Activated CD8-positive, alpha-beta memory T cell treated with anti-CD3 and anti-CD28 coated beads for 1 hour (primary cell): ENCODE measurements at places on chromosomes 3 and 15.

DNA sequence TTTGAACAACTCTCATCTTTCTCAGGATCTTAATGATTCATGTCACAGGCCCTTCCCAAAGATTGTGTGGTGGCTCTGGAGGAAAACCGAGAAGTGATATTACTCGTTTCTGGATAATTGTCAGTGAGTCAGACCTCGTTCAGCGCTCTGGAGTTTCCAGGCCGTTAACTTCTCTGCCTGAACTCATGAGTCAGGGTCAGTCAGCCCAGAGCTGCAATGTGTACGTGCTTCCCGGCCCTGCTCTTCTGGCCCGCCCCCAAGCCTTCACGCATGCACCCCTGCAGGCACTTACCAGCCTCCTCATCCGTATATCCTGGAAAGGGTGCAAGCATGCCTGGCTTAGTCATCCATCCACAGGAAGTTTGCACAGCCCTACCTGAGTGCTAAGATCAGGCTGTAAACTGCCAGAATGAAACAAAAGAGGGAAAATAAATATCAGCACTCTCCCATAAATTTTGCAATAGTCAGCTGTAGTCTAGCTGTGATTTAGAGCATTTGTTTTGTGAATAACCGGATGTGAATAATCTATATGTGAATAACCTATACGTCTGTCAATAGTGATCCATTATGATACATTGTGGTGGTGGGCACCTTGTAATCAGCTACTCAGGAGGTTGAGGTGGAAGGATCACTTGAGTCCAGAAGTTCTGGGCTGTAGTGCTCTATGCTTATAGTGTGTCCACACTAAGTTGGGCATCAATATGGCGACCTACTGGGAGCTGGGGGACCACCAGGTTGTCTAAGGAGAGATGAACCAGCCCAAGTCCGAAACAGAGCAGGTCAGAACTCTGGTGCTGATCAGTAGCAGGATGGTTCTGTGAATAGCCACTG is 35.3 kb upstream of the SEMA4B start:
- DNase-seq, result no peak

- DNase-seq, result no peak
Observed at GRCh38 chr15:78210349-78210717, 24.0 kb downstream of the ACSBG1 start.

- DNase-seq, result no peak
Observed at GRCh38 chr15:71891026-71891425, 80.7 kb downstream of the NR2E3 start.

DNA sequence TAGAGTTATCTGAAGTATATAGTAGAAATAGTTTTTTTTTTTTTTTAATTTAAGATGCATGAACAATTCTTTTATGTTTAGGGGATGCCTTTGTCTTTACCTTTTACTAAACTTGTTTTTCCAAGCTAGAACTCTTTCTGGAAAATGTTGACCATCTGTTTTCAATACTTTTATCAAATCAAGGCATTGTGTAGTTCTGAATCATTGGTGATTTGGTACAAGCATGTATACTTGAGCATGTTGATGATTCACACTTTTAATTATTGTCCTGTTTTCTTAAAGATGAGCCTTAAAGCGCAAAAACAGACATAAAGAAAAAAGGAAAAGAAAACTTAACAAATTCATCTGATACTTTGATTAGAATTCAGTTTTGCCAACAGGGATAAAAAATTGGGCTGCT is 28.3 kb downstream of the PDCD6IP start:
- DNase-seq, result no peak

DNA sequence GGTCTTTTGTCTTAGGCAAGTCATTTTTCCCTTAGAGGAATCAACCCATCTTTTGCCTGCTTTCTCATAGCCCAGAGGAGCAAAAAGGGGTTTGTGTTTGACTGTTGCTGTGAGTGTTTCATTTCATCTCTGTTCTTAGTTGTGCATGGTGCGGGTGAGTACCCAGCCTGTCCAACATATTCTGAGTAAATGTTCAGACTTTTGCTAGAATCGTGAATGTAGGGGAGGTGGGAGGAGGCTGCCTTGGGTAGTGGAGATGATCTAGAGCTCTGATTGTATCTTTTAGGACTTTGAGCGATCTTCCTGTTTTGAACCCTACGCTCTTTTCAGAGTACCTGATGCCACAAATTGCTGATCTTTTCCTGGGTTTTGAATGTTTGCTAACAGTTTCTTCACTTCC is 123.1 kb downstream of the ZNF609 start:
- DNase-seq, result no peak

DNA sequence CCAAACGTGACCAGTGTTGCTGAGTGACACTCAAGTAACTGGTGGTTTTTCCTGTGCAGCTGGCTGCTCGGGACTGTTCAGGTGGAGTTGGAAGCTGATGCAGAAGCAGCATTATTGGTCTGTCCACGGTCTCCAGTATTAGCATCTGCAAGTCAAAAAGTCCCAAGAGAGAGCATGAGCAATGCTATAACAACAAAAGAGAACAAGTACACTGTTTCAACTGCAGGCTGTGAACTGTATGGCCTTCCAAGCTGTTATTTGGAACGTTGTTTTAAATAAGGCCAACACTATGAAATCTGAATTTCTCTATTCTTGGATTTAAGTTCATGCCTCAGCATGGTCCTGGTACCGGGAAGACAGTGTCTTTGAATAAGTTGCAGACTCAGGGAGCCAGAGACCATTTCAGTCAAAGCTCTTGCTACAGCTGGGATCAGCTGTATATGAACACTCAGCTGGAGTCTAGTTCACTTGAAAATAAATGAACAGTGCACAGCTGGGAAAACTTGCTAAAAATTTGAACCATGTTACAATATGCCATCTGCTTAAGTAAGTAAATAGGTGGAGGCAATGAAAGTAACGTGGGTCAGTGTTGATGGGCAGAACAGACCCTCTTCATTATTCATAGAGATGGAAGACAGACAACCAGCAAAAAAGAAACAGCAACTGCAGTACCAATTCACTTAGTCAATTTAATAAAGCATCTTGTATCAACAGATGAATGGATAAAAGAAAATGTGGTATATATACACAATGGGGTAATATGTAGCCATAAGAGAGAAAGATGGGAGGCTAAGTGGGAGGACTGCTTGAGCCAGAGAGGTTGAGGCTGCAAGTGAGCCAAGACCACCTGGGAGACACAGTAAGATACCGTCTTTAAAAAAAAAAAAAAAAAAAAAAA is 45.1 kb downstream of the NR1I2 start:
- no peak for DNase-seq

DNA sequence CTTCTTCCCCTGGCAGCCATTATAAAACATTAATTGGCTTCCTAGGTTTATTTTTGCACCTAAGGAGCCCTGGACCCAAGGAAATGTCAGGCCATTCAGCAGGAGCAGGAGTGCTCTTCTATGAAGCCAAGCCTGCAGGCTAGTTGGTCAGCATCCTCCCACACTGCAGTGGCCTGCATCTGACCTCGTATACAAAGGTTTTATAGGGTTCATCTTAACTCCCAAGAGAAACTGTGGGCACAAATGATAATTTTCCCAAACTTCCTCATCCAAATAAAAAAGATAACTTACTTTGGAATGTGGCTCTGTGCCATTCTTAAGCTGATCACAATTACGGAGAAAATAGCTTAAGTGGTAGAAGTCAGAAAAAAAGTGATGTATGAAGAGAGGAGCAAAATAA is 19.4 kb downstream of the PLSCR1 start:
- no peak for DNase-seq

- DNase-seq, result no peak
Observed at GRCh38 chr3:157103860-157104259, 56.1 kb downstream of the CCNL1 start.

- no peak for DNase-seq
Observed at GRCh38 chr15:48266024-48266689, 60.1 kb downstream of the SLC12A1 start.

GRCh38 chr3:162092751-162093150 is 596.1 kb downstream of the OTOL1 start:
- no peak for DNase-seq

GRCh38 chr3:186042521-186043202 is 66.2 kb downstream of the ETV5 start:
- DNase-seq, result no peak

- no peak for DNase-seq
Observed at GRCh38 chr3:186003610-186004009, 65.8 kb upstream of the TRA2B start.

GRCh38 chr3:46970391-46971091 is 6.0 kb downstream of the CCDC12 start:
- DNase-seq, result no peak

GRCh38 chr3:31448035-31448881 is 84.5 kb upstream of the STT3B start:
- DNase-seq, result no peak

DNA sequence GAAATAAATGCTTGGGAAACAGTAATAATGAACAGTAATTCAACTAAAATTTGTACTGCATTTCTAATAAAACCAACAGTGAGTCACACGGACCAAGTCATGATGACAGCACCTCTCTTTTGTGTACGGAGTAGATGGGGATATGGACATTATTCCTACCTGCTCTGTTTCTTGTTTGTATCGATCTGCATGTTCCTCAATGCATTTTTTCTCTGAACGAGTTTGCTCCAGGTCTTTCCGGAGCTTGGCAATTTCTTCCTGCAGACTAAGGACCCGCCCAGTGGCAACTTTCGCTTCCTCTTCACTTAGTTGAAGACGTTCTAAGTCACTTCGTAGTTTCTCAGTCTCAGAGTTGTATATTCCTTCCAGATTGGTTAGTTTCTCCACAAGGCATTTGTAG is 74.4 kb upstream of the MYO5C start:
- no peak for DNase-seq

DNA sequence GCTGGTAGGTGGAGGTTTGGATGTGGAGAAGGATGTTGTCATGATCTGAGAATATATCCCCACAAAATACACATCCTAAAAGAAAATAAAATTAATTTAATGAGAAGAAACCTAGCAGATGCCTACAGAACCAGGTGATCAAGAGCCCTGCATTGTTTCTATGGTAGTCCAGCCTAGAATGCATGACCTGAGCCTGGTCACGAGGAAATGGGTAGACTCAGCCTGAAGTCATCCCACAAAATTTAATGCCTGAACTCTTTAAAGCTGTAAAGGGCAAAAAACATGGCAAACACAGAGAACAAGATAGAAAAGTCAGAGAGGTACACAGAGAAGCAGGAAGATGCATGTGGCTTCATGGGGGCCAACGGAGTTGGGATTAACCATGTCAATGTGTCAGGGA is 36.0 kb downstream of the LDHAL6B start:
- DNase-seq, result no peak

DNA sequence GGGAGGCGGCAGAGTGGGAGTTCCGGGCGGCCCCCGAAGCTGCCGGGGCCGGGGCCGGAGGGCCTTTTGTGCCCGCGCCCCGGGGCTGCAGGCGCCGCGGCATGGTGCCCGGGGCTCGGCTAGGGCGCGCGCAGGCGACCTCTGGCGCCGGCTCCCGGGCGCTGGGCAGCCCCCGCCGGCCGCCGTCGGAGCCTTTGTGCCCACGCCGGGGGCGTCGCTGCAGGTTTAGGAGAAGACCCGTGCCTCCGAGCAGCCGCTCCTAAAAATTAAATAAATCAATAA is 299 bp downstream of the PAQR9 start:
- DNase-seq, result no peak

GRCh38 chr3:69695933-69696332 is 43.3 kb upstream of the MITF start:
- DNase-seq, result no peak

DNA sequence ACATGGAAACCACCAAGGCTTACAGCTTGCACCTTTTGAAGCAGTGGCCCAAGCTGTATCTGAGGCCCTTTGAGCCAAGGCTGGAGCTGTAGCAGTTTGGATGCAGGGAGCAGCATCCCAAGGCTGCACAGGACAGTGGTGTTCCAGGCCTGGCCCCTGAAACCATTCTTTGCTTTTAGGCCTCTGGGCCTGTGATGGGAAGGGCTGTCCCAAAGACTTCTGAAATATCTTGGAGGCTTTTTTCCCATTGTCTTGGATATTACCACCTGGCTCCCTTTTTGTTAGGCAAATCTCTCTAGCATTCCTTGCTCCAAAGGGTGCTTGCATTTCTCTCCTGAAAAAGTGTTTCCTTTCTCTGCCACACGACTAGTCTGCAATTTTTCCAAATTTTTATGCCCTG is 302.8 kb upstream of the MDFIC2 start:
- no peak for DNase-seq

DNA sequence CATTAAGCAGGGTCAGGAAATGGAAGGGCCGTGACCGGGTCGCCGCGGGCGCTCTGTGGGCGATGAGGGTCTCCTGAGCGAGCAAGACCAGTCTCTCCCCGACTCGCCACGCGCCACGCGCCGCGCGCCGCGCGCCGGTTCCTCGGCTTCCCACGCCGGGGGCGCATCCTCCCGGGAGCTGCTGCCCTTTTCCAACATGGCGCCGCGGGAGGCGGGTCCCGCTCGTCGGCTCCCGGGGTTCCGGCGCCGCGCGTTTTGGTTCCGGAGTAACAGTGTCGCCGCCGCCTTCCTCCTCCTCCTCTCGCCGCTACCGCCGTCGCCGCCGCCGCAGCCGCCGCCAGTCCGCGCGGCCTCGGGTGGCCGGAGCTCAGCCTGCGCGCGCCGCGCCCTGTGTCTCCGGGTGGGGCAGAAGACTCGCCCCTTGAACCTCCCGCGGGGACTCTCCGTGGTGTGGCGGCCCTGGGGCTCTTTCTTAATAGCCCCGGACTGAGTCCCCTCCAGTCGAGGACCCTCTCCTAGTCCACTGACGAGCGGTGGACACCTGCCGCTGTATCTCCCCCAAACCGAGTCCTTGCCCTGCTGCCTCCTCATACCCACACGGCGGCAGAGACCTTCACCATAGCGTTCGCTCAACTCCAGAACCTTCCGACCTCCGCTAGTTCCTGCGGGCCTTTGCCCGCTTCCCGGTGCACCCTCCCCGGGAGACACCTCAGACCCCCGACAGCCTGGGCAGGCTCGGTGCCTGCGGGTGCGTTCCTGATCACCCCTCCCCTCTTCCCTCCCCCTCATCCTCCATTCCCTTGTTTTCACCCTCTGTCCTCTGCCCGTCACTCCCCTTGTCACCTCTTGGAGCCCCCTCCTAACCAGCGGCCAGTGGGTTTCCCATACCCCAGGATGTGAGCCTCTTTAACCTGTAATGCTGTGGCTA is at the start of gene MAP2K5:
MAP2K5 (plus strand) TSS at position 284 of the 928 bp plus-strand sequence; CDS start at position 917, 633 bp downstream.
- peak; percentile 72 for DNase-seq

DNA sequence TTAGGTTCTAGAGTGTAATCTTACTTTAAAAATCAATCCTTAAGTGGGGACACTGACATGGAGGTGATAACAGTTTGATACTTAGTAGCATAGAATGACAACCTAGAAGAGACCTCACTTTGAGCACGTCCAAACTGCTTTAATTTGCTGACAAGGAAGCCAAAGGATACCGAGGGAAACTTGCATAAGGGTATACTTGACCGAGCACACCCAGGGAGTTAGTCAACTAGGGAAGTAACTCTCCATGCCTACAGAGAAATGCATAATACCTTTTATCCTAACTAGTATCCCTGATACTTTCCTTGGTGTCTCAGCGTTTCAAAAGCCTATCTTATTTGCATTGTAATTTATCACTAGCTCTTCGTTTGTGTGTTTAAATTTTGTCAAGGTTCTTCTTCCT is 5.5 kb upstream of the TPRG1 start:
- no peak for DNase-seq

GRCh38 chr3:95228416-95228815 is 1165.6 kb downstream of the NSUN3 start:
- DNase-seq, result no peak

GRCh38 chr3:144033240-144033589 is 61.6 kb downstream of the DIPK2A start:
- DNase-seq, result no peak

- DNase-seq, result no peak
Observed at GRCh38 chr3:187702507-187703033, at the start of gene RTP2. RTP2 (minus strand) TSS chr3:187702557; CDS start chr3:187702128, 429 bp downstream.
